ENCODE measurements at places on chromosomes 5 and 9.

- DNase-seq = no peak
These were observed 6.8 kb upstream of the FEM1C start for GRCh38 chr5:115551415-115551814.

GRCh38 chr9:38182321-38182720, 113.3 kb upstream of the SHB start:
- no peak for DNase-seq

DNA sequence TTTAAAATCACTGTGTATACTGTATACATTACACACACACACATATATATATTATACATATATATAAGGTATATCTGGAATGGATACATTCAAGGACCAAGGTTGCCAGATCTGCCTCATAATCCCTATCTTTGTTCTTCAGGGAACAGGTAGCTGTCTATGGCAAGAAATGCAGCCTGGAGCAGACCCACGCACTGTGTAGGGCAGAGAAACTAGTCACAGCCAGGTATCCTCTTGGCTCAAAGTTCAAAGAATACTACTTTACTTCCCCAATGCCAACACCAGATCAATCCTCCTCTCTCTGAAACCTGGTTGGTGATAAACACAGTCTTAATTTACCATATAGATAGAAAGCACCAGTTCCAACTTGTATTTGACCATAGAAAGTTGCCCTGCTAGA, 313.6 kb downstream of the PRELID2 start:
- DNase-seq = no peak

GRCh38 chr5:57947181-57947580, 464.6 kb upstream of the ACTBL2 start:
- no peak for DNase-seq

DNA sequence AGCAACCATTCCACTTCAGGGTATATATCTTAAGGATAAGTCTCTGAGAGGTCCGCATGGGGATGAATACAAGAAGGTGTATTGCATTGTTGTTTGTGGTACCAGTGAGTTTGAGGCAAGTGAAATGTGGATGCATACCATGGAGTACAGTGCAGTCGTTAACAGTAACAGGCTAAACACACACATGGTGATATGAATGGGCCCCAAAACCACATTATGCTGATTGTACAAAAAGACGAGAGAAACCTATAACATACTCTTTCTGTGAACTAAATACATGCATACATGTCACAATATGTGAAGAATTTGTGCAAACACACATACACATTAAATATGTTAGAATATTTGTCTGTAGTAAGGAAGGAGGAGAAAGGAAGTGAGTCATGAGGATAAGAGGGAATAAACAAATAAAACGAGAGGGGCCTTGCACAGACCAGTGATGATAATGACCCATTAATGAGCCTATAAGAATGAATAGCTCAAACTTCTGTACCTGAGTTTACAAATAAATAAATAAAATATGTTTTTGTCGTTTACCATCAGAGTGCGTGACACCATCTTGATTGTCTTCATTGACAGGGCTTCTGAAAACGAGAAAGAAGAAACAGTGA, 66.5 kb upstream of the RICTOR start:
- DNase-seq = no peak

GRCh38 chr5:135307143-135307903, 91.7 kb downstream of the MACROH2A1 start:
- DNase-seq = no peak

- no peak for DNase-seq
These were observed 179.2 kb upstream of the OTULINL start for GRCh38 chr5:14402424-14402823.

GRCh38 chr5:1880377-1881025, 2.2 kb downstream of the IRX4 start:
- DNase-seq = no peak
